ENCODE measurements at places on chromosomes 2 and 18.

DNA sequence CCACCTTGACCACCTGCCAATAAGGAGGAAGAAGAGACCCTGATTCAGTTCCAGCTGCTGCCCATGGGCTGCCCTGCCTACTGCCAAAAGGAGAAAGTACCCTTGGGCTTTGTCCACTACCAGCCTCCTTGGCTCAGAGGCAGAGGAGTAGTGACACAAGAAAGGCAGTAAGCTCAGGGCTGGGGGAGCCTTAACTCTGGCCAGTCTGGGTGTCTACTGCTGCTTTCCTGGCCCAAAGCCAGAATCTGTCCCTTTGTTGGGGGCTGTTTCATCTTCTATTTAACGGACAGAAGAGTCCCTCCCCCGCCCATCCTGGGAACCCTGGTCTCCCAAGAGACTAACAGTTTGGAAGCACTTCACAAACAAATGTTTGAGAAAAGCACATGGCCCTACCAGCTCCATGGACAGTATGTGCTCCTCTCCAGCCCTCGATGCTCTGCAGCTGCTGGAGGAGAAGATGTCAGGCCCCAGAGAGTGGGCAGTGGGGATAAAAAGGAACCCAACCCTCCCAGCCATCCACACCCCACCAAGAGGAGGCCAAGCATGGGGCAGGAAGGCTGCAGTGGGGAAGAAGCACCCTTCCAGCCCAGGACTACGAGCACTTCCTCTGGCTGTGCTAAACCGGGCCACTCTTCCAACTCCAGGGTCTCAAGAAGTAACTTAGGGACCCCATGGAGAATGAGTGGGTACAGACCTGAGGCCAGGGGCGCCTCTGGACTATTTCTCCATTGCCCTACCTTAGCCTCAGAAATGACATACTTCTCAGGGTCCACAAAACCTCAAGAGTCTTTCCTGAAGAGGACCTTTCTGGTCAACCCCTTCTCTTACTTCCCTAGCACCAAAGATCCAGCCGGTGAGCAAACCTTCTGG lies 1.2 kb downstream of the ATG9A start:
- no peak for DNase-seq

GRCh38 chr2:125455110-125455509 lies 1200.8 kb upstream of the GYPC start:
- DNase-seq: no peak

- no peak for DNase-seq
These were observed 45.0 kb downstream of the LAMA1 start for GRCh38 chr18:7072593-7072992.

DNA sequence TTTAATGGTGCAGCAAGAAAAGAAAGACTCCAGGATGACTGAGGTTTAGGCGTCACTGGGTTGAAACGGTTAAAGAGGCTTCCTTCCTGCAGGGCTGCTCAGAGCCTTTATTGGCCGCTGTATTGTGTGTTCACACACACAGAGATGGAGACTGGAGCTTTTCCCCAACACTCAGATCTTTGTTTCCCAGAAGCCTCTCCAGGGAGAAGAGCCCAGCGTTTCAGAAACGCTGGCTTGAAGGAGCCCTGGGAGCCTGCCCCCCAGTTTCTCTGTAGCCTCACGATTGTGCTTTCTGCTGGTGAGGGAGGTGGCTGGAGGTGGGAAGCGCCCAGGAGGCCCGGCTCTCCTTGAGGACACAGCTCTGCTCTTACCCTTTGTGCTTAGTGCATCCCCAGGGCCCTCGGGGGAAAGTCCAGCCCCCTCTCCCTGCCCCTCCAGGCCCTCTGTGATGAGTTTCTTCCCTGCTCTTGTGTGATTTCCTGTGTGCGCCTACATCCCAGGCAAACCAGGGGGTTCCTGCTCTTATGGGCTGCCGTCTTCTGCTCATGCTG lies 37.1 kb downstream of the RRM2 start:
- no peak for DNase-seq

- no peak for DNase-seq
These were observed 57.7 kb downstream of the METTL4 start for GRCh38 chr18:2513616-2514015.

DNA sequence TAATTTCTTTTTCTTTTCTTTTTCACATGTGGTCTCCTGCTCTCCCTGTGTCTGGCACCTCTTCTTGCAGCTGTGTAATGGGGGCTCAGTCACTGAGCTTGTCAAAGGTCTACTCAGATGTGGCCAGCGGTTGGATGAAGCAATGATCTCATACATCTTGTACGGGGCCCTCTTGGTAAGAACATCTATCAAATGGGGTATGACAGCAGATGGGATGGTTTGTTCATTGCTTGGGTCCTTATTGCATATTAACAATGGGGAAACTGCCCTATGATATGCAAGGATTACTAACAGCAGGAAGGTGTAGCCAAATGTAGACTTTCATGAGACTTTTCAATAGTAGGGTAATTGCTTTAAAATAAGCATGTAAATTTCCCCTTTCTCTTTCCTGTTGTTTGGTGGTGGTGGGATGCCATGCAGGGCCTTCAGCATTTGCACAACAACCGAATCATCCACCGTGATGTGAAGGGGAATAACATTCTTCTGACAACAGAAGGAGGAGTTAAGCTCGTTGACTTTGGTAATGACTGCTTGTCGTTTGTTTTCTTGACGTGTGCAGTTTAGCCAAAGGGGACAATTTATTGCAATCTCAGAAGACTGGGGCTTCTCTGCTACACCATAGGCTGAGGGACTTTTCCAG lies 36.5 kb downstream of the MYO3B start:
- no peak for DNase-seq

DNA sequence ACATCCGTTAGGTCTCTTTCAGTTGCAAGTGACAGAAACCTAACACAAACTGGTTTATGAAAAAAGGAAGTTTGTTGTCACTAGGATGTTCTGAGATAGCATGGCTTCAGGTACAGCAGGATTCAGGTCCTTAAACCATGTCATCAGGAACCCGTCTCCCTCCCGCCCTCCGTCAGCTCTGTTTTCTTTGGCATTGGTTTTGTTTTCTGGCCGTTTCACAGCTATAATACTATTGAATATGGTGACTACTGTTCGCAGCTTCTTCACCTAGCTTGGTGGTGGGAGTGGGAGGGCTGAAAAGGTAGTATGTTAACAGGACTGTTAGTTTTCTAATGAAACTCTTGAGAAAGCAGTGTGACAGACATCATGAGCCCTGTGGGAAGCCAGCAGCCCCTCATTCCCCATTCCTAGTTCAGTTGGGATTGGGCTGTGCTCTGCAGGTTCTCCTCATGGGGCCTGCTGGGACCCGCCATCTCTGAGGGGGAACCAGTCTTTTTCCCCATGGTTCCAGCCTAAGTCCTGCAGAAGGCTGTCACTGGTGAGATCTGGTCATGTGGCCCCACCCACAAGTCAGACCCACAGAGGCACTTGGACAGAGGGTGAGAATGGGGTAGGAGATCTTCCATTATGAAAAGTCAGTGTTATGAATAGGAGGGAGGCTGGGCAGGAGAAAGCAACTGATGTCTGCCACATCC lies 12.1 kb downstream of the PTMA start:
- DNase-seq: no peak

GRCh38 chr2:147937744-147938349 lies 82.7 kb downstream of the ORC4 start:
- peak; percentile 38 for DNase-seq

DNA sequence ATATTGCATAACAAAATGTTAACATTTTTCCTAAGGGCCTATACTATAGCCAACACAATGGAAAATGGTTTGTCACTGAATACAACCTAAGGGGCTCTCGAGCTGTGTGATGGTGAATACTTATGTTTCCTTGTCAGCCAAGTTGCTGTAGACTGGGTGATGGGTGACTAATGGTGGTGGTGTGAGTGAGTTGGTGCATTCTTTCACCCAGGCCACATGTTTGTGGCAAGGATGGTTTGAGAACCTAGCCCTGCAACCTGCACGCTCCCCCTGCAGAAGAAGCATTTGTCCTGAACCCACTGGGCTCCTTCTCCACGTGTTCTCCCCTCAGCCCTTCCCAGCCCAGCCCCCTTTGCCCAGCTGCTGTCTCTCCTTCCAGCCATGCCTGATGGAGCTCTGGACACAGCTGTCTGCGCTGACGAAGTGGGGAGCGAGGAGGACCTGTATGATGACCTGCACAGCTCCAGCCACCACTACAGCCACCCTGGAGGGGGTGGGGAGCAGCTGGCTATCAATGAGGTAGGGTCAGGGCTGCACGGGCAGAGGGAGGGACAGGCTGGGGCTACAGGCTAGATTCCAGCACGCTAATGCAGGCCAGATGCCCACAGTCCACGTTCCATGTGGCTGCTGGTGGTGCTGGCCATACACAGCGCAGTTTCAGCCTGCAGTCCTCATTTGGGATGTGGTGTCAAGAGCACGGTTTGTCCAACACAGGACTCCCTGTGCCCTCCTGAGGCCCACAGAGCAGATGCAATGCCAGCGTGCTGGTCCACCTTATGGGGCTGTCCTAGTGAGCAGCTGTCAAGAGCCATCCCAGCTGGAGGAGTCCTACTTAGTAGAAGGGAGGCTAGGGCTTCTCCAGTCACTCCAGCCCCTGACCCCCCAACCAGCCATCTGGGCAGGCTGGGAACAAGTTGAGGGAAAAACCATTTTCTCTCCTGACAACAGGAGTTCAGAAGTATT lies 65.4 kb downstream of the FAM168B start:
- no peak for DNase-seq

GRCh38 chr2:66925128-66925527 lies 472.0 kb upstream of the ETAA1 start:
- no peak for DNase-seq

DNA sequence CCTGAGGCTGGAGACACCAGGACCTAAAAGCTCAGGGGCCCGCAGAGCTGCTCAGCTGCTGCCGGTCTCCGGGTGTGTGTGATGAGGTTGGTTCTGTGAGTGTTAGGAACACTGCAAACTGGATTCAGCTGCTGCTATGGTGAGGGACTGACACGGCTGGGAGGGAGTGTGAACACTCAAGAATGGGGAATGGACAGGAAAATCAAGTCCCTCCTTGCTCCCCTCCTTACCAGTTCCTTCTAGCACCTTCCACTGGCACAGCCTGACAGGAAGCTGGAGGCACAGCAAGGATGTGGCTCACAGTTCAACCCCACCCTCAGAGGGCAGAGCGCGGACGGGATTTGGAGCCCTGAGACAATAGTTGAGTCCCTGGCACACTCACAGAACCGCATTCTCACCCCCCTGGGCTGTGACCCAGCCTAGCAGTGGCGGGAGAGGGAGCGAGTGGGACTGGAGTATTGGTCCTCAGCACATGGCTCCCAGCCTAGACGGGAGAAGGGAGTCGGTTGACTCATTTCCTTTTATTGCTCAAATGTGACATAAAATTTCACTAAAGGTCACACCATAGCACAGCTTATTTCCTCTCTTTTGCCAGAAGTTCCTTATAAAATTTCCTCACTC lies 42.5 kb downstream of the LRRC30 start:
- no peak for DNase-seq

GRCh38 chr2:181471226-181471625 lies 14.0 kb downstream of the ITGA4 start:
- DNase-seq: peak; percentile 53

DNA sequence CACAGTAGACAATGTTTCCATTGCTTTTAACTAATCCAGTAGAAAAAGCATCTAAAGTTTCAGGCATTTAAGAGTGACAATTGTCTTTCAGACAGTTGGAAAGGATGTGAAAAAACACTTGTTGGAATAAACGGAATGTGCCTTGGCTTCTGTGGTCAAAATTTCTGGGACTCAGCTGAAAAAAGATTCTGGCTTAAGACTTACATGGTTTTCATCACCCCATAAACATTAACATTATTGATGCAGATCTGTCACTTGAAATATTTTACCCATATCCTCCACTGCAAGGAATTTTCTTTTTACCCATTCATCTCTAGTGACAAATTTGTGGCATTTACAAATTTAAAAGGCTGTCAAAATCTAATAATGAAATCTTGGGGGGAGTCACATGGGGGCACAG lies 166.0 kb downstream of the SRBD1 start:
- DNase-seq: no peak

DNA sequence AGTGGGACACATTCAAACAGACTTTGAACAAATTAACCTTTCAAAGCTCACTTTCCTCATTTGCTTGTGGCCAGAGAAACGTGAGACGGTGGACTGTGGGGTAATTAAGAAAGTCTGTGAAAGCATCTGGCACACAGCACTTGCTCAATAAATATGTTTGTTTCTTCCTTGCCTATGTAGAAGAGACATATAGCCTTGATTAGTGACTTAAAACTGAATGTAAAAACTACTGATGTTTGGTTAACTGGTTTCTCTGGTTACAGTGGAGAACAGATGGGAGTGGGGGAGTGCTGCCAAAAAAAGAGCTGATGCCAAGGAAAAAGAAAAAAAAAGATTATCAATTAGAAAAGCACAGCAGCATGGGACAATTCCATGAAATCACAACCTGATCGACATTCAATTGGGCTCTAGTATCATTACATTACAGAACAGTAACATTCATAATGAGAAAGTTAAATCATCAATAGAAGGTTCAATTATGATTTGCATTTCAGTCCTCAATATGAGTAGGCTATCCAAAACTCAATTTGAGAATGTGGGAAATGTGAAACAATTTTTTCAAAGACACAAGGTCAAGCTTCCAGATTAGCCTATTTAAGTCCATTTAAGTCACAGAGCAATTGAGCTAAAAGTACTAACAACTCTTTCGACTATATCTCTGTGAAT lies 14.7 kb downstream of the CUL3 start:
- no peak for DNase-seq

GRCh38 chr2:117960231-117960630 lies 53.6 kb downstream of the CCDC93 start:
- DNase-seq: no peak

GRCh38 chr2:68671961-68672360 lies 28.6 kb downstream of the PROKR1 start:
- no peak for DNase-seq

DNA sequence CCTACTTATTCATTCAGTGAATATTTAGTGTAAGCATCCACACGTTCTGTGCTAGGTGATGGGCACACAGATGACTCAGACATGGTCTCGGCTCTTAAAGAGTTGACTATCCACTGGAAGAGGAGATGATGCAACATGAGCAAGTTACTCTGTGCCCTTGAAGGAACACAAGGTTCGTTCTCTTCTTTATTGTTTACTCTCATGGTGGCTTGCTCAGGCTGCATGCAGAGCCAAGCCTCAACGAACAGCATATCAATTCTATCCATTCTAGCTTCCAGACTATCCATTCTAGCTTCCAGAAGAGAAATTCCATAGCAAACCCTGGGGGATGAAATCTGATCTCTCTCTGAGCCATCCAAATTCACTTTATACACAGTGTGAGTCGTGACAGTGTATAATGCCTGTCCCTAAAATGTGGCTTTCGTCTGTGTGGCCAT lies 68.1 kb upstream of the CTAGE1 start:
- DNase-seq: no peak

GRCh38 chr2:5145801-5146200 lies 546.4 kb upstream of the SOX11 start:
- DNase-seq: no peak

DNA sequence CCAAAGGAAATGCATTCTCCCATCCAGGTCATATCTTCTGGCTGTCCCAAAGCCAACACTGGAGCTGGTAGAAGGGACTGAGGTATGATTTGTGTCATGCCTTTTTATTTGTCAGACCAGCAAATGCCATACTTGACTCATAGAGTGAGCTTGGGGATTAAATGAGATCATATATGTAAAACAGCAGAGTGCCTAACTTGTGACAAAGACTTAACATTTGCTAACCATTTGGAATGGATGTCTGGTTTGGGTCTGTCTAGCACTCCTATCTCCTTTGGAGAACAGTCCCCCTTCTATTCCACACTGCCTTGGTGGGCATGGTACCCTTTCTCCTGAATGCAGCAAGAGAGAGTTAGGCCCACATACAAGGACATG lies 128.5 kb upstream of the LGALSL start:
- no peak for DNase-seq

GRCh38 chr2:96647681-96648080 lies 5.1 kb downstream of the FER1L5 start:
- DNase-seq: no peak
